NCI-H2171 treated with DMSO at 0.1 percent for 48 hours (cell line): ENCODE measurements at places on chromosomes 2 and 18.

- no peak for DNase-seq
Observed at GRCh38 chr18:63150326-63150725, 169.2 kb downstream of the BCL2 start.

DNA sequence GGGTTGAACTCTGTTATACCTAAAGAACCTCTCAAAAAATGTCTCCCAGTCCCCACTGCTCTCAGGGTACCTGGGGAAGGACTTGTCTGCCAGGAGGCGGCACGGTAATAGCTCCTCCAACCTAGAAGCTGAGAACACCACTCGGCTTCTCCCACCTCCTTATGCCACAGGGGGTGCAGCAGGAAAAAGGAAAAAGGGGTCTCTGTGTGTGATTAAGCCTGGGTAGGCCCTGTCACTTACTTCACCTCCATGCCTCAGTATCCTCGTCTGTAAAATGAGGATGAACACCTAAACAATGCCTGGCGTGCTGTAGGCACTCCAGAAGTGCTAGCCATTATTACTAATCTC is 76.6 kb downstream of the EMX1 start:
- DNase-seq = no peak

- no peak for DNase-seq
Observed at GRCh38 chr2:114083717-114084387, 194.0 kb downstream of the ACTR3 start.

GRCh38 chr2:168060986-168061750 is 186.2 kb downstream of the STK39 start:
- DNase-seq = no peak

GRCh38 chr2:205967391-205968075 is 118.4 kb downstream of the INO80D start:
- DNase-seq = no peak

DNA sequence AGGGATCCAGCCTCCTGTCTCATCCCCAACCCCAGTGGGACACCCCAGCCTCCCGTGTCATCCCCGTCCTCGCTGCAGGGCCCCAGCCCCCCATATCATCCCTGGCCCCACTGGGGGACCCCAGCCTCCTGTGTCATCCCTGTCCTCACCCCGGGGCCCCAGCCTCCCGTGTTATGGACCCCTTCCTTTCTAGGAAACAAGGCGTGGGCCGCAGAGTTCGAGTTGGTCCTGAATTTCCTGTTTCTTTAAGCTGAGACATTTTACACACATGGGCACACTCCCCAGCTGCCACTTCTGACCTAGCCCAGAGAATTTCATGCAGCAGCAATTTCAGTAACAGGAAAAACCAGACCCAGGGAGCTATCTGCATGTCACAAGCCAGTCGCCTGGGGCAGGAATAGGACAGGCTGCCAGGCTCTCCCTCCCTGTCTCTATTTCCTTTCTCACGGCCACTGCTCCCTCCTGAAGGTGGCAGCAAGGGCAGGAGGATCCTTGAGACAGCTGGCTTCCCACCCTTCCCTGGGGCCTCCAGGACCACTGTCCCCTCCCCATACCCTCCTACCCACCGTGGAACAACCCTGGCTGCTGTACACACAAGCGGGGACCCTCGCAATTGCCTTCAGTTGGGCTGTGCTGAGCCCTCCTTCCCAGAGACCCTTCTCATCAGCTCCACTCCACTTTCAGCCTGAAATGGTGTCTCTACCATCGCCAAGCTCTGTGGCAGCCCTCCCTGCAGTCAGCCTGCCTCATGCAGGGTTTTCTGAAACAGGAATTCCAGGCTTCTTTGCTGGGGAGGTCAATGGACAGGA is 141.9 kb upstream of the ID2 start:
- DNase-seq = no peak

DNA sequence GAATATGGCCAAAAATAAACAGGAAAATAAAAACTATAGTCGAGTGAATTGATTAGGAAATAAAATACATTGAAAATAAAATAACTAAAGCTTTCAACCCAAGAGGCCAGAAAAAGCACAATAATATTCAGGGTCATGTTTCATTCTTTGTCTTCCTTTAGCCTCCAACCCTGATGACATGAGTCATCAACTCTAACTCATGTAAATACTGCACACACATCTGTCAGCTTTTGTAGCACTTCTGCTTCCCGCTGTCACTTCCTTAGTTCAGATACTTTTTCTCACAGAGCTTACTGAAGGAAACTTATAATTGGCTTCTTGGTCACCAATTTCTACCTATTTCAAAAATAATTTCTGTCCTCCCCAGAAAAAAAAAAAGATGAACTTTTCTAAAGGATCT is 112.8 kb downstream of the UPP2 start:
- peak; percentile 93 for DNase-seq

- DNase-seq = no peak
Observed at GRCh38 chr2:121231385-121232000, 53.5 kb downstream of the TFCP2L1 start.

DNA sequence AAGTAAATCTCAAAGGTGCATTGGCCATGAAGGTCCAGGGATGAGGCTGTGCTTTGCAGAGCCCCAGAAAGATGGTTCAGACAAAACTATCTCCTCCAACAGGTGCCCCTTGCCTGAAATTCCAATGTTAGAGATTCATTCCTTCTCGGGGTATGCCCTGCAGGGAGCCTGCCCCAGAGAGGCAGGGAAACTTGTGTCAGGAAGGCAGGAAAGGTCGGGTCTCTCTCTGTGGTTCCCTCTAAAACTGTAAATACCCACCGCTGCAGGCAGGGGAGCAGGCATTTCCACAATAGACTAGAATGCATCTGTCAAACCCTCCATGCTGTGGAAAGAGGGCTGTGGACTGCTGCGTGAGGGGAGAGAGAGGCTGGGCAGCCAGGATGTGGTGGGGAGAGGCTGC is 207.8 kb upstream of the SMAD2 start:
- no peak for DNase-seq

GRCh38 chr2:144330951-144331673 is 188.8 kb downstream of the ZEB2 start:
- peak; percentile 65 for DNase-seq

DNA sequence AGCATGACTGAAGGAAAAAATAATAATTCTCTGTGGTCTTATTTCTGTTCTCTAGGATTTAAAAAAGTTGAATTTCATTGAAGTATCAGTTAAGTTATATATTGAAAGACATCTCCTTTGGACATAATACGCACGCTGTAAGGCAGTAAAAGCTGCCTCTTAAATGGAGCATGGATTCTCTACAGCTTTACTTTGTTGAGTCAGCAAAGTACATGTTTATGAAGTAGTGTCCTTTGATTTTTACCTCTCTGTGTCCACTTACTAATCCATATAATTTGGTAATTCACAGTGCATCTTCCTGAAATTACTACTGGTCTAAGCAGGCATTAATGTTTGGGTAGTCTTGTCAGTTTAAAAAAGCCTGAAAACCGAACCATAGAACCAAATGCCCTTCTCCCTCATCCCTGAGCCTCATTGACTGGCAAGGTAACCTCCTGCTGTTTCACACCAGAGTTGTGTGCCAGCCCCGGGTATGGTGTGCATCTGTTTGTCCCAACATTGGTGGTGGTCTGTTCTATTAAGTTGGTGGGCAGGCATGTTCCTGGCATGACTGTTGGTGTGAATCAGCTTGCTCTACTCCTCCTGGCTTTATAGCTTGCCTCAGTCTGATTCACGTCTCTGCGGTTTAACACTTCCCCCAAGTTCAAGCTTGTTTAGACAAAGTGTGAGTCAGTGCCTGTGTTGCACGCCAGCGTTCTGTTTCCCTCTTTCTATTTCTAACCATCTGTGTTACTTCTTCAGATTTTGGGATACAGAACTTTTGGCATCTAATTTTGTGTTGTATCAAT is 71.0 kb upstream of the ITM2C start:
- DNase-seq = no peak

DNA sequence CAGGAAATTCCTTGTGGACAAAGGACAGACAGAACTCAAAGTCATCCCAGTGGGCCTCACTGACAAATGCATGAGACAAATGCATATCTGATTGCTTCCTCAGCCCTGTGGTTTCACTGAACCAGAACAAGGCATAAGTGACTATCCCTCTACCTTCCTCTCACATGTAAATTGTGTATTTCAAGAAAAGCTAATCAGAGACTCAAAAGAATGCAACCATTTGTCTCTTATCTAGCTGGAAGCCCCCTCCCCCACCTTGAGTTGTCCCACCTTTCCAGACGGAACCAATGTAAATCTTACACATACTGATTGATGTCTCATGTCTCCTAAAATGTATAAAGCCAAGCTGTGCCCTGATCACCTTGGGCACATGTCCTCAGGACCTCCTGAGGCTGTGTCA is 102.0 kb upstream of the TMEM200C start:
- DNase-seq = no peak

DNA sequence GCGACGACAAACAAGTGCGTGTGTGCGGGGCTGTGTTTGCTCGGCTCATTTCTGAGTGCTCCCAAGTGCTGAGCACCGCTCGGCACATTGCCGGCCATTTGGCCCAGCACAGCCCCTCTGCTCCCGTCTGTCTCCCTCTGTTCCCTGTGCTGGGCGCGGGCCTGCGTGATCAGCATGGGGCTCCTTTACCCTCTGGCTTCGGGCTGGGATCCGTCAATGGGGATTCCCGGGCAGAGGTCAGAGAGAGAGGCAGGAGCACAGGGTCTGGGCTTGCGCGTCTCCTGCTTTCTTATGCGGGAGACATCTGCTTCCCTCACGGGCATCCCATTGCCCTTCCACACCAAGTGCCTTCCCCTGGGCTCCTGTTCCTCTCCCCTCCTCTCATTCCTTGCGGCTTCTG is 234.0 kb downstream of the ACKR3 start:
- no peak for DNase-seq

DNA sequence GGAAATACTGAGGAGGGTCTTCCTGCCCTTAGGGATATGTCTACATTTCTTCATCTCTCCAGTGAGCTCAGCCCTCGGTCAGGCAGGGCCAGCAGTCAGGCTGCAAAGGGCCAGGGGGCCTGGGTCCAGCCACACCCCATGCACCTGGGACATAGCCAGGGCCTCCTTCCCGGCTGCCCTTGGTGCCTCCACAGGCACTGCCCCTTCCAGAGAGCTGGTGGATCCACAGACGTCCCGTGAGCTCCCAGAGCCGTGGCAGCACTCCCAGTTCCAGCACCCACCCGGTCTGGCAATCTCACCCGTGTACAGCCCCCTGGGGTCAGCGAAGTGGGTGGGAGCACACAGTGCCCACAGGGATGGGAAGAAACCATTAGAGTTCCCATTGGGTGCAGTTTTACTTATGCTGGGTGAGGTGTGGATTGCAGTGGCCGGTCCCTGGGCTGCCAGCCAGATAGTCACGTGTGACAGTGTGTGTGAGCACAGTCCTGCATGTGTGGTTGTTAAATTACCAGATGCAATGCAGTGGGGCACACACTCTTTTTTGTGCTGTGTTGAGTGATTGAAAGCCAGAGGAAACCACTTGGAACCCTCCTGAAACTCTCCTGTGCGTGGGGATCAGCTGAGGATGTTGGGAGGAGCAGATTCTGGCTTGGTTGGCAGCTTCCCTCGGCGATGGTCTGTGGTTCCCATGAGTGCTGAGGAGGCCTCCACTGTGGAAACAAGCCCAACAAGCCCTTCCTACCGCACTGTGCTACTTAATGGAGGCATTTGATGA is 131.0 kb downstream of the SNTG2 start:
- DNase-seq = no peak

DNA sequence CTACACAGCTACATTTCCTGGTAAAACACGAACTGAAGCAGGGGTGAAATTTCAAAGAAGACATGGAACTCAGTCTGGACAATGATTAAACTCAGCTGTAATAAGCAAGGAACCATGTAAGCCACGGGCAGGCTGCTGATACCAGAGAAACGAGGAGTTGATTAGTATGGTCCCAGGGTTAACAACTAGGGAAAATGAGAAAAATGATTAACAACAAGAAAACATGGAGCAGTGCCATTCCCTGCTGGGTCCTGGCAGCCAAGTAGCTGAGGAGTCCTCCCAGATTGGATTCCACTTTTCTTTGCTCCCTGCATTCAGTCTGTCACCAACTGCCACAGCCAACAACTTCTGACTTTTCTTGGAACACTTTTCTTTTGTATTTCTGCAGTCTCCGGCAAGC is 517.0 kb upstream of the KLHL29 start:
- DNase-seq = no peak

- no peak for DNase-seq
Observed at GRCh38 chr2:216866515-216867095, 6.7 kb upstream of the TNP1 start.

DNA sequence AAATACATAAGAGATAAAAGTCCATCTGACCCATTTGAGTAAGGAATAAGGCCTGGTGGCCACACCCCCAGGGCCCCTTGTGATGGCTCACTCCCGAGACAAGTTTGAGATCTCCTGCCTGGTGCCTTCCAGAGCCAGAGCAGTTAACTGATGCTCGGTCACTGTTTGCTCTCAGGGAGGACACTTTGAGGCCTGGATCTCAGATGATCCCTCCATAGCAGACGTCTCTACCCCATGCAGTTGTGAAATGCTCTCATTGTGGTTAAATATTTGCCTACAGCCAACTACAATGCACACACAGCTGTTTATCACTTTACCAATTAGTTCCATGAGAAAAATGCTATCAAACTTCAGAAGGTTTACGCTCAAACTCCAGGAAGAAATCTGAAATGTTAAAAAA is 12.3 kb downstream of the GYPC start:
- no peak for DNase-seq

DNA sequence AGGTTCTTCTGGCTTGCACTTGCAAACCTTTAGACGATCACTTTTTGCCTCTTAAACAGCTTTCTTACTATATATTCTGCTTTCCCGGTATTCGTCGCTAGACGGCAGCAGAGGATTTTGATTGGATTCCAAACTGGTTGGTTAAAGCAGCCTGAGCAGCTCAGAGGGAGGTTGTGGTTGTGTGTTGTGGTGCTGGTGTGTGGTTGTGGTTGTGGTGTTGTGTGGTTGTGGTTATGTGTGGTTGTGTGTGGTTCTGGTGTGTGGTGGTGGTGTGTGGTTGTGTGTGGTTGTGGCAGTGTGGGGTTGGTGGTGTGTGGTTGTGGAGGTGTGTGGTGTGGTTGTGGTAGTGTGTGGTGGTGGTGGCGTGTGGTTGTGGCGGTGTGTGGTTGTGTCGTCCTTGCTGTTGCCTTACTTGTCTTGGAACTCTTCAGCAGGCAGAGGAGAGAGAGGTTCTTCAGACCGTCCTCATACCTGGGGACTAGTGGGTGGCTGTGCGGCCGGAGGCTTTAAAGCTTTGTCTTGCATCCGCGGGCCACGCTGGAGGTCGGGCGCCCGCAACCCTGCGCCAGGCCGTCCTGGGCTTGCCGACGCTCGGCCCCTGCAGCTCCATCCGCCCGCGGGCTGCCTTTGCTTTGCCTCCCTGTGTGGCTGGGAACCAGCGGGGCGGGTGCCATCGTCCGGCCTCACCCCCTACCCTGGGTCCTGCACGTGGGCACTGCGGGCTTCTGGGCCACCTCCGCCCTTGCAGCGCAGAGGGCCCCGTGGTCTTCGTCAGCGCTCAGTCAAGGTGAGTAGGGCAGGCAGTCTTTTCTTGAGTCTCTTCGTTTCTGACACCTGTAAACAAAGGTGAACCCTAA is 190.8 kb downstream of the ARHGAP28 start:
- peak; percentile 67 for DNase-seq

GRCh38 chr2:86072271-86072858 is 33.3 kb downstream of the POLR1A start:
- DNase-seq = peak; percentile 31
